ENCODE measurements at places on chromosomes 11 and 22.

GRCh38 chr11:129275828-129276227 lies 83.7 kb upstream of the ARHGAP32 start:
- no peak for DNase-seq

DNA sequence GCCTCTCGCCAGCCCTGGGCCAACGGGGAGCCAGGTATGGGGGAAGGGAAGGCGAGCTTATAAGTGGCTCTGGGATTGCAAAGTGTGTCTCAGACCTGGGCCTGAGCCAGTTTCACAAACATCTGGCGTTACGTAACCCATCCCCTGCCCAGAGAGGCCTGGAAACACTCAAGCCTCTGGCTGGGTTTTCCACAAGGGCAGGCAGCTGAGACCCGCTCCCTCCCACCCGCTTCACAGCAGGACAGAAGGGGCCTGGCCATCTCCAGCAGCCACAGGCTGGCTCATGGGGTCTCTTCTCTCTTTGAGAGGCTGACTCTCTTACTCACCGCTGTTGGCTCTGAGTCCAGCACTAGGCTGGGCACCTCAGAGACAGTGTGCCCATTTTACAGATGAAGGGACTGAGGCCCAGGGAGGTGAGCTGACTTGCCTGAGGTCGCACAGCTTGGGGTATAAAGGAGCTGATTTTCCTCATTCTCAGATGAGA lies 44.5 kb downstream of the TRIOBP start:
- peak; percentile 87 for DNase-seq

GRCh38 chr11:95318498-95318897 lies 87.5 kb upstream of the SESN3 start:
- no peak for DNase-seq

DNA sequence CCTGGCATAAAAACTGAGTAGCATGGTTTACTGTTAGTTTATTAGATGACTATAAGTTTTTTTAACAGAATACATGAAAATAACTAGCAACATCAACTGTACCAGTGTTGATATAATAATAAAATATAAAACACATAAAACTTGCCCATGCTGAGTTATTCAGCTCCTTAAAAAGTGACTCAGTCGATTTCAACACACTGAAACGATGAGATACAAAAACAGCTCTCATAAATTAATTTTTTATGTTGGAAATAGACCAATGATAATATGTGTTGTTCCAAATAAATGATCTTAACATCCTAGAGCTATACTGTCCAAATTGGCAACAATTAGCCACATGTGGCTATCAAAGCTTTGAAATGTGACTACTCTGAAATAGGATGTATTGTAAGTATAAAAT lies 15.9 kb downstream of the PDGFD start:
- no peak for DNase-seq

DNA sequence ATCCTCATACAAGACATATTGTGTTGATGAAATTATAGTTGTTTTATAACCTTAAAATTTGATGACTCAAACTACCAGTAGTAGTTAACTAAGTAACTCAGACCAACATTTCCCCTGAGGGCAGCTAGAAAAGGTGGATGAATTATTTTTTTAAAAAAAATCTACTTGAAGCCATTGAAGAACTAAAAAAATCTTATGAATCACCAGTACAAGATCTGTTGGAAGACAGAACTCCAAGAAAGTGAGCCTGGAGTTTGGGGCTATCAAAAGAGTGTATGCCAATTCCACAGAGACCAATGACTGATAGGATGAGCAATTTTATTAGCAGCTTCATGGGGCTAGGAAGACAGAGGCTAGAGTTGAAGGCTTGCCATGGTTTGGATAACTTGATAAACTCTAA lies 72.4 kb downstream of the CYP2R1 start:
- no peak for DNase-seq

DNA sequence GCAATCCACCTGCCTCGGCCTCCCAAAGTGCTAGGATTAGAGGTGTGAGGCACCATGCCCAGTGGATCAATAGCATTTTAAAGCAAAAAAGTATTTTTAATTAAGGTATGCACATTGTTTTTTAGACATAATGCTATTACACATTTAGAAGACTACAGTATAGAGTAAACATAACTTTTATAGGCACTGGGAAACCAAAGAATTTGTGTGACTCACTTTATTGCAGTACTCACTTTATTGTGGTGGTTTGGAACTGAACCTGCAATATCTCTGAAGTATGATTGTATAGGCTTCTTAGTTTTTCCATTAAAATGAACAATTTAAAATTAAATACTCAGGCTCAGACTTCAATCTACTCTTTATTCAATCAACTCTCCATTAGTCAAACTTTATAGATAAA lies 17.5 kb upstream of the CD3E start:
- no peak for DNase-seq

All from non-pigmented ciliary epithelial cell (primary cell).